Small intestine (tissue), 16 donors: ENCODE measurements at places on chromosomes 5 and 9. TPM values are rescaled to one million over a fixed set of nuclear protein-coding genes. Genes with fewer than 3 reads are reported as not detected.

Gene PCDHA6
- polyA plus RNA-seq = 0.27 TPM

Gene TEX48
- not detected for polyA plus RNA-seq

- H3K27ac ChIP-seq = no peak overlapping the region
- no peaks in the 10 kb centered on the region for H3K27me3 ChIP-seq
- no peaks in the 10 kb centered on the region for H3K4me1 ChIP-seq
- no peak overlapping the region for H3K4me3 ChIP-seq
- no peak for DNase-seq
- H3K36me3 ChIP-seq = peaks cover 2% of the 10 kb centered on the region
These were observed 16.0 kb downstream of the HSD17B4 start for GRCh38 chr5:119468286-119468685.

DNA sequence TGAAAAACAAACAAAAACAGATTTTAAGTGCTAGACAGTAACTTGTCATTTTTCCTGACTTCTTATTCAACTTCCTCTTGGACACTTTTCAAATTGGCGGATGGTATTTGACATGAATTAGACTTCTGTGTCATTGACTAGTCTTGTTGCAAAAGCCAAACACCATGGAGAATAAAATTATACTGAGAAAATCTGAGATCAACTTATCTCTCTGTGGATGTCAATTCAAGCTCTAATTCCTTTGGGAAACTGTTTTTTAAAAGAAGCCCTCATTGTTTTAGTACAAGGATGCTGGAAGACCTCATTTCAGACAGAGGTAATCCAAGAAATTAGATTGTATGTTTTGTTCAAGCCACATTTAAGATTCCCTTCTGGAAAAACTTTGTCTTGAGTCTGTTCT is 831.0 kb downstream of the SEMA5A start:
- H3K4me1 ChIP-seq = no peaks in the 10 kb centered on the region
- H3K36me3 ChIP-seq = no peaks in the 10 kb centered on the region
- no peak overlapping the region for H3K27ac ChIP-seq
- no peaks in the 10 kb centered on the region for H3K27me3 ChIP-seq
- H3K4me3 ChIP-seq = no peak overlapping the region

GRCh38 chr9:110126499-110126941 is 81.4 kb downstream of the C9orf152 start:
- H3K4me3 ChIP-seq = no peak overlapping the region
- H3K4me1 ChIP-seq = peaks cover 67% of the 10 kb centered on the region
- DNase-seq = no peak
- peak overlapping the region; percentile 93 for H3K27ac ChIP-seq
- H3K27me3 ChIP-seq = no peaks in the 10 kb centered on the region

DNA sequence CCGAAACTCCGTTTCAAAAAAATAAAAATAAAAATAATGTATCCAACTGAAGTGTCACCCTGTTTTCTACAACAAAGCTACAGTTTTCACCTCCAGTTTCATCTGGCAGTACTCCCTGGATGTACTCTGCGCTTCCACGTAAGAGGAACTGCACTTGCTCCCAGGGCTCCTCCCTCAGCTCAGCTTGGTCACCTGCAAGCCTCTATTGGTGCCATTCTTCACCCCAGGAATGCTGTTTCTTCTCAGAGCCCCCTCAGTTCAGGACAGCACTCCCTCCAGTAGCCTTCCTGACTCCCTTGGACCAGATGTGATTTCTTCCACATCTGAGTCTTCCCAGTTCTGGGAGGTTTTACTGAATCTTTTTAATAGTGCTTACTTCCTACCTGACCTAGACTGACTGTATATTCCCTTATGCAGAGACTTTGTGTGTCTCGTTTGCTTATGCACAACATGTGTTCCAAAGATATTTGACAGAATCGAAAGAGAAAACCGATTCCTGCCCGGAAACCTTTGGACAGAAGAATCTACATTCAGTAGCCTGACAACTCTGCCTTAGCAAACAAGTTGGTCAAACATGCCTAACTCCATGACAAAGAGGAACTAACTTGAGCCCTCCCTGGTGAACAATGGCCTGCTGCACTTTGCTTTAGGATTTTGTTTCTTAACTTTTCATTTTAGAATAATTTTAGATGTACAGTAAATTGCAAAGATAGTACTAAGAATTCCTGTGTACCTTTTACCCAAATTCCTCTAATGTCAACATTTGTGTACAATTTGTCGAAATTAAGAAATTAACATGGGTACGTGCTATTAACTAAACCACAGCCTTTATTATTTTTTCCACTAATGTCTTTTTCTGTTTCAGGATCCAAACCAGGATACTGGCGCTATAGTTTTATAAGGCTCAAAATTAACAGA is 814 bp downstream of the CCDC125 start:
- H3K27ac ChIP-seq = peak overlapping the region; percentile 97
- peak overlapping the region; percentile 78 for H3K4me3 ChIP-seq
- H3K27me3 ChIP-seq = no peaks in the 10 kb centered on the region
- no peaks in the 10 kb centered on the region for H3K36me3 ChIP-seq
- no peaks in the 10 kb centered on the region for H3K4me1 ChIP-seq
- peak; percentile 78 for DNase-seq
